ENCODE measurements at places on chromosomes 16 and 17. TPM values are rescaled to one million over a fixed set of nuclear protein-coding genes. Genes with fewer than 3 reads are reported as not detected.

The METTL2A gene
- total RNA-seq, result 16.5 TPM

The TVP23A gene
- 0.16 TPM for total RNA-seq

DNA sequence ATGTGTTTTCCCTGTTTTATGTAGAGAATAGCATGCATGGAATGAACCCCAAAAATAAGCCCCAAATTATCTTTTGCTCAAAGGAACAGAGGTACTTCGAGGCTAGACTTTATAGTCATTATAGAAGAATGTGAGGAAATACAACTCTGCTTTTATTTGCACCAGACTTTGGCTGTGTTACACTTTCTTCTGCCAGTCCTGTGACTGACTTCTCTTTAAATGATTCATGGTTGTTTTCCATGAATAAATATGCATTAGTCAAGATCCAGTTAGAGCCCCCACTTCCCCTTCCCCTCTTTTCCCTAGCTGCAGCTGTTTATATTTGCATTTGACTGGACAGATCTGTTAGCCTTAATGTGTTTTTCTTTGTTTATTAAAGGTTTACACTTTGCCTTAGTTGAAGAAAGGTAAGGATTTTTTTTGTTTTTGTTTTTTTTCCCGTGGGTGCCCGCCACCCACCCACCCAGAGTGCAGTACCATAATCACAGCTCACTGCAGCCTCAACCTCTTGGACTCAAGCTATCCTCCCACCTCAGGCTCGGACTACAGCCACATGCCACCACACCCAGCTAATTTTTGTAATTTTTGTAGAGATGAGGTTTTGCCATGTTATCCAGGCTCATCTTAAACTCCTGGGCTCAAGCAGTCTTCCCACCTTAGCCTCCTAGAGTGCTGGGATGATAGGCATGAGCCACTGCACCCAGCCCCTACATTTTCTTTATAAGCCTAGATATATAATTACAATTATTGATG is 152.6 kb downstream of the CYB561 start:
- DNase-seq, result no peak

The KRT33A gene
- not detected for total RNA-seq

- no peak for DNase-seq
These were observed 1.4 kb downstream of the CBFA2T3 start for GRCh38 chr16:88975511-88976061.

DNA sequence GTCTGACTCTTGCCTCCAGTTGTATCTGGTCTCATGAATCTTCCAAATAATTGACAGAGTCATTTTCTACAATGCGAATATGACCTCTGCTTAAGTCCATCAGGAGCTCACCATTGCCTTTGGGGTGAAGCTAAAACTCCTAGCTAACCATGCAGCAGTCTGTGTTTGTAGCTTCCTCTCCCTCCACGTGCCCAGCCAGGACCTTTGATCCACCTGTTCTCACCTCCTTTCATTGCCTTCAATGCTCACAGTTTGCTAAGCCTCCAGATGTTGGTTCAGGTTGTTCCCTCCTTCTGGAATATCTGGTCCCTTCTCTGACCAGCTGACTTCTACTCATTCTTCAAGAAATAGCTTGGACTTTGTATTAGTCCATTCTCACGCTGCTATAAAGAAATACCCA is 23.0 kb downstream of the BMERB1 start:
- no peak for DNase-seq

- peak; percentile 79 for DNase-seq
These were observed 36.2 kb downstream of the USP10 start for GRCh38 chr16:84735849-84736586.

GRCh38 chr17:57662041-57662440 is 83.1 kb downstream of the CCDC182 start:
- DNase-seq, result no peak

- no peak for DNase-seq
These were observed 58.3 kb downstream of the STH start for GRCh38 chr17:46057366-46057765.

GRCh38 chr16:66335704-66336329 is 30.7 kb upstream of the CDH5 start:
- peak; percentile 18 for DNase-seq

- DNase-seq, result no peak
These were observed 17.0 kb downstream of the VAT1L start for GRCh38 chr16:77805398-77805797.

GRCh38 chr16:4522051-4522581 is 16.5 kb downstream of the CDIP1 start:
- DNase-seq, result no peak

The HAGHL gene
- total RNA-seq, result 7.0 TPM

Measured in transverse colon (tissue), 4 donors.